RPMI7951 (cell line): ENCODE measurements at places on chromosomes 4 and X.

GRCh38 chr4:131584587-131584986, 1564.5 kb upstream of the PCDH10 start:
- DNase-seq, result no peak

GRCh38 chr4:168386002-168386401, 67.5 kb upstream of the DDX60 start:
- peak; percentile 49 for DNase-seq

GRCh38 chr4:30825008-30825770, 105.0 kb downstream of the PCDH7 start:
- DNase-seq, result no peak

DNA sequence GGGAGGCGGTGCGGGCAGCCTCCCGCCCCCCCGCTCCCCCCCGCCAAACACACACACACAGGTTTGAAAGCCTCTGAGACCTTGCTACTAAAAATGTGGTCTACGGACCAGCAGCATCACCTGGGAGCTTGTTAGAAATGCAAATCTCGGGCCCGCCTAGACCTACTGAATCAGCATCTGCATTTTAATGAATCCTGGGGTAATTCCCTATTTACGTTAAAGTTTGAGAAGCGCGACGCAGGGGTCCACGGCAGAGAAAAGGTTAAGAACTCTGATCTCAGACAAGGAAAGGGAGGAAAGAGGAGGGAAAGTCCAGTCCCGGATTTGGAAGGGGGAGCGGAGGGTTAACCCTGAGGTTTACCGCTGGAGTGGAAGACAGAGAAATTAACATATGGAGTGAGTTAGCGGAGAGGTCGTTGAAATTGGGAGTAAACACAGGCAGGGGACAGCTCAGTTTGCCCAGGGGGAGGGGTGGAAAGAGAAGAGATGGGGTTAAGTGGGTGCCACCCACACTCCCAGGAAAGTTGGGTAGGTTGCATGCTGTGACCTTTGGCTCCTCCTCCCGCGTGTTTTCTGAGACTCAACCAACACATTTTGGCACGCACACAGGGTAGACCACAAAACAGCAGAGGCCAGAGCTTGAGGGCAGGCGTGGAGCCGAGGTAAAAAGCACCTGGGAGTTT, 483.6 kb downstream of the BCOR start:
- DNase-seq, result peak; percentile 68

DNA sequence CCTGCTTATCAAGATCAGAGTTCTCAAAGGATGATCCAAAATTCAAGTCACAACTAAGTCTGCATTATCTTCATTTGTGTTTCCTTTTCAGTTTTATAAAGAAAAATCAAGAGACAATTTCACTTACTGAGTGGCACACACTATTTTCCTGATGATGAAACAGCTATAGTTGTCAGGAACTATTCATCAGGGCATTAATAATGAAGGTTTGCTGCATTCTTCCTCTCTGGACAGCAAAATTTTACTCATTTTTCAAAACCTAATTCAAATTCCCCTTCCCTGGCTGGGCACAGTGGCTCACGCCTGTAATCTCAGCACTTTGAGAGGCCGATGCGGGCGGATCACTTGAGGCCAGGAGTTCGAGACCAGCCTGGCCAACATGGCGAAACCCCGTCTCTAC, 83.5 kb upstream of the SMIM10 start:
- DNase-seq, result no peak

DNA sequence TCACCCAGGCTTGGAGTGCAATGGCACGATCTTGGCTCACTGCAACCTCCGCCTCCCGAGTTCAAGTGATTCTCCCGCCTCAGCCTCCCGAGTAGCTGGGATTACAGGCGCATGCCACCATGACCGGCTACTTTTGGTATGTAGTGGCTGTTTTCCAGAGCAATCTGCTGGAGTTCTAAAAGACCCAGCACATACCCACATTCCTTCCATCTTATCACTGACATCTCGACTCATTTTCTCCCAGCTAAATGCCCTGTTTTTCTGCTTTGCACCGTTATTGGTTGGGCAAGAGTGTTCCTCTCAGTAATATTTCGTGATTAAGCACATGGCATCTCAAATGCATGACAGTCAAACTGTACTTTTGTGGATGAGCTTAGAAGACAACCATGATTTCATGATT, 53.7 kb downstream of the PRKX start:
- no peak for DNase-seq

- DNase-seq, result no peak
Measured at GRCh38 chrX:77447653-77448569, 722 bp downstream of the FGF16 start.

DNA sequence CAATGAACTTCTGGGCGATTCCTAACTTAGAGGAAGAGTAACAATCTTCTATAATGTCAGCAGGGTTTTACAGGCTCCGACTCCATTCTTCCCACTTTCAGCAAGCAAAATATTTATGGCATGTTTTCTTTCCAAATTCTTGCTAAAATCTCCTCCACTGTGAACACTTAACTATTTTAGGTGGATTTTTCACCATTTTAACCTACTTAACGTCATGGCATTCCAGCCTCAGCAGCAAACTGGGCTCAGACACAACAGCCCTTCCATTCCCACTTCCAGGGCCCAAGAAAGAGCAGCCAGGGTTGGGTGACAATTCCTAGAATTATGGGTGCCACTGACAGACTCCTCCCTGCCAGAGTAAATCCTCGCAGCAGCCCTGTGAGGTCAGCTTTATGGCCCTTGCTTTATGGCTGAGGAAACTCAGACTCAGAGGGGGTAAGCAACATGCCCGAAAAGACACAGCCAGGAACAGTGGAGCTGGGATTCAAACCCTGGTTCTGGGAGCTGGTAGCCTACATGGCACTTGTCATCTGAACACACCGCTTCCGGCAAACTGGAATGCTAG, 112.8 kb upstream of the MAP3K15 start:
- no peak for DNase-seq

GRCh38 chrX:9062641-9063040, 28.7 kb upstream of the FAM9B start:
- DNase-seq, result no peak

- peak; percentile 39 for DNase-seq
Measured at GRCh38 chr4:76704133-76704881, 193.6 kb downstream of the SOWAHB start.

DNA sequence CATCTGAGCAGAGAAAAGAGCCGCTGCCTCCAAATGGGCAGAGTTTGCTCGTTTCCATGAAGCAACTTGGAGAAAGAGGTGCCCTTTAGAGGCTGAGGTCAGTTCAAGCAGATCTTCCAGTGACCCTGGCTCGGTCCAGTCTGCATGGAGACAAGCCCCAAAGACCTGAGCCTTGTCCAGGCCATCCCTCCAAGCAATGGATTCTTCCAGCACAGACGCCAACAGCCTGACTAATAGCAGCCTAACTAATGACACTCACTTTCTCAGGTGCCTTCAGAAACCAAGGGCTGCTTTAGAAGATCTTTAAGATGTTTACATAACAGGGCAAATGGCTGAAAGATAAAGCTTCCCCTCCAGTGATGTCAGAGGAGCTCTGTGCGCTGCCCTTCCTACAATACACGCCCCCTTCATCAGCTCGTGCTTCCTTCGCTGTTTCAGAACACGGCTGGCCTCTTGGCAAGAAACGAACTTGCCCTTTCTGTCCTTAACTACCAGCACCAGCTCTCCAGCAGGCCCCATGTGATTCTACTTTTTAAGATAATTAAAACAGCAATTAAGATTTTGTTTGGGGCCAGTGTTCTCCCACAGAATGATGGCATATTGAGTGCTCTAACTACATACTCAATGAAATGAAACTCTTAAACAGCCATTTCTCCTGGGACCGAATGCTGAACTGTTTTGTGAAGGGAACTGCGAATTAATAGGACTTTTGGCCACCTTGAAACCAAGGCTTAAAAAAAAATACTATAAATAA, 119.0 kb downstream of the GPR143 start:
- DNase-seq, result no peak

- peak; percentile 68 for DNase-seq
Measured at GRCh38 chrX:131729295-131729694, 185.4 kb downstream of the OR13H1 start.
